NT2/D1 (cell line): ENCODE measurements at places on chromosomes 3 and 15.

DNA sequence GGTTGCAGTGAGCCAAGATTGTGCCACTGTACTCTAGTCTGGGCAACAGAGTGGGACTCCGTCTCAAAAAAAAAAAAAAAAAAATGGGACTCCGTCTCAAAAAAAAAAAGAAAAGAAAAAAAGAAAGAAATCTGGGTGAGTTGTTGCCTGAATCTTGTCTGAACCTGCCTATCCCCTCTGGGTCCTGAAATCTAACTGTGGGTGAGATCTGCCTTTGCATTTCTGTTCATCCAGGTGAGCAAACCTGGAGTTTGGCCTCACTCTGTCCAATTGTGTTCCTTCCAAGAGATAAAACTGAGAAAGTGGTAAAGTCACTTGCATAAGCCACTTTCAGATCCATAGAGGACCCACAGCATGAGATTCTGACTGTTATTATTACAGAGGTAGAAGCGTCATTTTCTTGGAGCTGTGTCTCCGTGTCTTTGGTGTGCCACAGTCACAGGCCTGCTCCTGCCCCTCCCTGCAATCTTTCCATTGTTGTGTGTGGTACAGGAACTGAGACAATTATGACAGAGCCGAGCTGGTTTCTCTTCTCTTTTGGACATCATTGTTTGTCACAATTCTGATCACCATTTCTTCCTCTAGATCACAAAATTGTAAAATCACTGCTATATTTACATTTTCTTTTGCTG is 235.9 kb downstream of the LPP start:
- DNase-seq, result no peak

DNA sequence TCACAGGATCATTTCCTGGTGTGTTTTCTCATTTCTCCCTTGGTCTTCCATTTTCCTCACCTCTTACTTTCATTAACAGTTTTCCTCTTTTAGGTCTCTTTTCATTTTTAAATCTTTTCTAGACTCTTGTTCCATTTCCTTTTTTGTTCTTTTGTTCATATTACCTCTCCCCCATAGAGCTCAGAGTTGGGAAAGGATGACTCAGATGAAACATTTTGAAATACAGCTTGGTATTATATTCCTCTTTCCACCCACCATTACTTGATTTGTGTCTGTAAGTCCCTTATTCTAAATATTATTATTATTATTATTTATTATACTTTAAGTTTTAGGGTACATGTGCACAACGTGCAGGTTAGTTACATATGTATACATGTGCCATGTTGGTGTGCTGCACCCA is 153.1 kb downstream of the VGLL3 start:
- no peak for DNase-seq

DNA sequence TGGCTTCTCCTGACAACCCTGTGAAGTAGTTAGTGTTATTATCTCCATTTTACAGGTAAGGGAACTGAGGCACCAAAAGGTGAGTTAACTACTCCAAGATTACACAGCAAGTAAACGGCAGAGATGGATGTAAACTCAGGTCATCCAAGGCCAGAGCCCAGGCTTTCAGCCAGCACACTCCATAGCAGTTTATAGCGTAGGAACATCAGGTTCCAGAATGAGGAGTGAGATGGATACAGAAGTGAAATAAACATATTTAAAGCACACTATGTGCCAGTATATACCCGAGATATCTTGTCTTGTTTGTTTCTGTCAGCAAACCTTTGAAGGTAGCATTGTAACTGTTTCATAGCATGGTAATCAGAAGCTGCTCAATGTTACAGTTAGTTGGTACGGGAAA is 279.0 kb downstream of the OXSM start:
- DNase-seq, result no peak

DNA sequence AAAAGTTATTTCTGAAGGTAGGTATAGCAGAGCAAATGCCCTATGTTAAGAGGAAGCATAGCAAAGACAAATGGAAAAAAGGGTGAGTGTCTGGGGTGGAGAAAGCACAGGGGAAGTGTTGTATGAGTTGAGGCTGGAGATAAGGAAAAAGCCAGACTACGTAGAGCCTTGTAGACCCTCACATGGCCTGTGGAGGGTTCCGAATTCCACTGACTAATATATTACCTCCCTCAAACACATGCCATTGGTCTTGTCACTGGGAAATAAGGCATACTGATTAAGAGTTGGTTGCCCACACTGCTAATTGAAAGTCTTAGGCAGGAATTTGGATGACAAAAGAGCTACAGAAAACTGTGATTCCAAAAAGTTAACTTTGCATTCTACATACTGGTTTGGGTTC is 65.2 kb downstream of the TRAT1 start:
- DNase-seq, result peak; percentile 15

DNA sequence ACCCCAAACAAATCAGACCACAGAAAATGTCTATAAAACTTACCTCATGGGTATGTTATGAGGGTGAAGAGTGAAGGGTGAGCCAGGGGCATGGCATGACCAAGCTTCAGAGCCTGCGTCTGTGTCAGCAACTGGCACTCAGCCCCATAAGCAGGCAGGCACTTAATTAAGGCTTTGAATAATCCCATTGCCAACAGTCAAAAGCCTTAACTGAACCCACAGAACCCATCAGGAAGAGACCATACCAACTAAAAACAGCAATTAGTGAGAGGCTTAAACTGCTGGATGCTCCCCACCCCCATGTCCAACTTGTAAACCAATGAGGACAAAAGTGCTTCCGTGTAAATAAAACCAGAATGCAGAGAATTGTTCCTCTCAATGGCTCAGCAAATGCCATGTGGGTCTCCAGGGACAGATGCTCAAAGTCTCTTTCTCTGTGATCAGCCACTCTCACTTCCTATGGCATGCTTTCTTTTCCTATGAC is 126.0 kb downstream of the MYLK start:
- no peak for DNase-seq
